Psoas muscle (tissue), 8 donors: ENCODE measurements at places on chromosomes 2 and 18.

DNA sequence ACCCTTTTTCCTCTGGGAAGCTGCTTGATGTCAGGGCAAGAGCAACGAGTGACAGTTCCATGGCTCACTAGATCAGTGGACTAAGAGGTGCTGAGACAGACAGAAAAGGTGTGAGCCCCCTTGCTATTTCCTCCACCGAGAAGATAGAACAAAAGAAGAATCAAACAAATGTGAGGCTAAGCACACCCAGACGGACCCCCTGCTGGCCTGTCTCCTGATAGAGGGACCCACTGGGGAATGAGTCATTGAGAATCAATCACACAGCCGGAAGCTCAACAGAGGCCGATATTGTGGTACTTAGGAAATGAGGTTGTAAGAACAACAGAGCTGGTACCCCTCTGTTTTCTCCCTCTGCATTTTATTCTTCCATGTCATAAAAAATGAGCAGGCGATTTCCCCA lies 89.8 kb upstream of the TEX51 start:
- no peak for DNase-seq

- no peak for DNase-seq
Observed at GRCh38 chr2:202778217-202778616, 93.3 kb downstream of the ICA1L start.

- no peak for DNase-seq
Observed at GRCh38 chr2:158518084-158518483, 61.3 kb downstream of the PKP4 start.

DNA sequence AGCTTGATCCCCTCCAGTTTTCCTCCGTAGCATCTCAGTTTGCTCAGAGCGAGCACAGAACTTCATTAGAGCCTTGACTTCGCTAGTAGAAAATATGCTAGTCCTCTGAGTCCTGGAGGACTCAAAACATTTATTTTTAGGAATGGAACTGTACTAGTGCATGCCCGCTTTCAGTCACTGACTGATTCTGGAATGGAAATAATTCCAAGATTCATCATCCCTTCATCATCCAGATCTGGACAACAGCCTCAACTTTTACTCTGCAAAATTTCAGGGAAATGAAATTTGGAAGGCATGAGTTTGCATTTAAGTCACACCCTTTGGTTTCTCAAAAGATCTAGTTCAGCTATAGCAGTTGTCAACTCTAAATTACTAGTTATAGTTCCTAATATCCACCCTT lies 304.6 kb downstream of the XIRP2 start:
- DNase-seq: no peak

GRCh38 chr2:227853204-227853629 lies 18.2 kb upstream of the DAW1 start:
- no peak for DNase-seq

GRCh38 chr2:104856973-104857261 lies 3.0 kb downstream of the POU3F3 start:
- no peak for DNase-seq

DNA sequence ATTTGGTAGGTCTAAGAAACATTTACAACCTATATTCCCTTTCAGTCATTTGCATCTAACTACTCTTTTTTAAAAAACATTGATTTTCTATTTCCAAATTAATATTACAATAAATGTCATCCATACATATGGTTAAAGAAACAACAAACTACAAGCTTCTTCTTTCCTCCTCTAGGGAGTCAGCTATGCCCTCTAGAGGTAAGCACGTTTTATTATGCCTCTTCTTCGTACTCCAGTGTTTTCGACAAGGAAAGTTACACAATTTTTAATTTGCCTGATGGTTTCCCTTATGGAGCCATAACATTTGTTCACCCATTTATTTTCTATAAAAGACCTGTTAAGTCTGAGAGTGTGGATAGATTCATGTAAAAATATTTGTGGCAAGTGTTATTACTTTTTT lies 183.4 kb upstream of the CDH7 start:
- DNase-seq: no peak

GRCh38 chr2:225766431-225766830 lies 366.9 kb downstream of the NYAP2 start:
- no peak for DNase-seq

- DNase-seq: no peak
Observed at GRCh38 chr2:15693926-15694588, 102.4 kb downstream of the DDX1 start.

GRCh38 chr18:68826121-68826520 lies 28.2 kb downstream of the CCDC102B start:
- DNase-seq: no peak

DNA sequence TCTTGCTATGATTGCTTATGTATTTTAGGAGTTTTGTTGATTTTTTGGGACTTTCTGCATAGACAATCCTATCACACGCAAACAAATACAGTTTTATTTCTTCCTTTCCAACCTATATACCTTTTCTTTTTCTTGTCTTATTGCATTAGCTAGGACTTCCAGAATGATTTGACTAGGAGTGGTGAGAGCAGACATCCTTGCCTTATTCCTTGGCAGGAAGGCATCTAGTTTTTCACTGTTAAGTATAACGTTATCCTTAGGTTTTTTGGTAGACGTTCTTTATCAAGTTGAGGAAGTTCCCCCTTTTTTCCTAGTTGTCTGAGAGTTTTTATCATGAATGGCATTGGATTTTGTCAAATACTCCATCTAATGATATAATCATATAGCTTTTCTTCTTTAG lies 25.8 kb downstream of the EHBP1 start:
- no peak for DNase-seq

DNA sequence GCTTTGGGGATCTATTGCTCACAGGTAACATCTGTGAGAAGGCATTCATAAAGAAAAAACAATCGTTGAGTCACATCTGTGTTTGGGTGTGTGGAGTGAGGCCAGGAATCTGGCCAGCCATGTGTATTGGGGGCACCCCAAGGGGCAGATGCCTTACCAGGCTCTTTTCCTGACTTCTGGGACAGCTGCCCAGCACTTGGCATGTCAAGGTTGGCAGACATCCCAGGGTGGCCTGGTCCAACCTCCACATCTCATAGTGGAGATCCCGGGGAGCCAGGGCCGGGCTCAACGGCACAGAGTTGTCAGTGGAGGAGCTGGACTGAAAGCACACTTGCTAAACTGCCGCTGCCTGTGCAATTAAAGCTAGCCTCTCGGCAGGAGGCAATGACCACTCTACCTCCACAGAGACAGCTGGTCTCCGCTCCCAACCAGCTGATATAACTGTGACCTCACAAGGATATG lies 75.3 kb upstream of the MGAT4A start:
- peak; percentile 29 for DNase-seq

DNA sequence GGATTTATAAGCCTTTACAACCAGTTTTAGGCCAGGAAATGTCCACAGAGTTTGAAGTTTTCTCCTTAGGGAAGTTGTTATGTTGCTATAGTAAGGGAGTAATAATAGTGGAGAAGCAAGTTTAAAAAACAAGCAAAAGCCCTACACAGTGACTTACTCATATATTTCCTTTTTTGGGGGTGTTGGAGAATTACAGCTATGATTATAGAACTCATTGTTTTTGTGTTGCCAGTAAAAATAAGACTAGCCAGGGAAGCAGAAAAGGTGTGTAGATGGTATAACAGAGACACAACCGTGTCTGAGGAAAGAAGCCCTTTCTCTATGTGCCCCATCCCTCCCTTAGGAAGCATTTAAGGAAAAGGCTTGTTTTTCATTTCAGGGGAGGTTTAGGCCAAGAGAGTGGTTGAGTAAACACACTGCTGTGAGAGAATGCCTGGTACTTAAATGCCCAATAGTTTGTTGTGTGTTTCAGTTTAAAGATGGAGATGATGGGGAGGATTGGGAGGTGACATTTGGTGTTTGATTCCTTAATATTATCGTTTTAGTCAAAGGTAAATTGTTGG lies 2.3 kb downstream of the VAPA start:
- DNase-seq: no peak

DNA sequence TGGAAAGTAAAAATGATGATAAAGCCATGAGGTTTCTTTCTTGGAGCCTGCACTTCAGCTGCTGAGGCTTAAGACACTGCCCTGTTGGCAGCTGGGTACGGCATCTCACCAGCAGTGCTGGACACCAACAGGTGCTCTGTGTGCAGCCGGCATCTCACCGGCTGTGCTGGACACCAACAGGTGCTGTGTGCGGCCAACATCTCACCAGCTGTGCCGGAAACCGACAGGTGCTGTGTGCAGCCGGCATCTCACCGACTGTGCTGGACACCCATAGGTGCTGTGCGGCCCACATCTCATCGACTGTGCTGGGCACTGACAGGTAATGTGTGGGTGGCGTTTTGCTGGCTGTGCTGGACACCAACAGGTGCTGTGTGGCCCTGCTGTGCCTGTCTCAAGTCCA lies 190.8 kb downstream of the TMEM18 start:
- no peak for DNase-seq

GRCh38 chr2:147368306-147368705 lies 476.5 kb upstream of the ACVR2A start:
- no peak for DNase-seq

DNA sequence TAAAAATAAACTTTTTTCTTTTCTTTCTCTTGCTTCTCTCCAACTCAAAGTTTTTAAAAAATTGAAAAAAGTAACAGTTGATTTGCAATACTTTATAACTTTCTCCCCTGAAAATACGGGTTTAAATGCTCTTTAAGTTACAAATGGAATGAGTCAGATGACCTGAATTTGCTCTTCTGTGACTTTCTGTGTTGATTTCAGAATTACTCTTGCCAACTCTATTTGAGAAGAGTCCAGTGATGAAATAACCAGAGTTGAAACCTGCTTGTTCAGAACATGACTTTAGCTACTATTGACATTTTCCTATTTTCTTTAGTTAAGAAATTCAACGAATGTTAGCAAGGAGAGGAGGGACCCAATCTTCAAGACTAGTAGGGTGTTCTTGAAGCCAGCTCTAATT lies 146.1 kb upstream of the ZSWIM2 start:
- DNase-seq: no peak

DNA sequence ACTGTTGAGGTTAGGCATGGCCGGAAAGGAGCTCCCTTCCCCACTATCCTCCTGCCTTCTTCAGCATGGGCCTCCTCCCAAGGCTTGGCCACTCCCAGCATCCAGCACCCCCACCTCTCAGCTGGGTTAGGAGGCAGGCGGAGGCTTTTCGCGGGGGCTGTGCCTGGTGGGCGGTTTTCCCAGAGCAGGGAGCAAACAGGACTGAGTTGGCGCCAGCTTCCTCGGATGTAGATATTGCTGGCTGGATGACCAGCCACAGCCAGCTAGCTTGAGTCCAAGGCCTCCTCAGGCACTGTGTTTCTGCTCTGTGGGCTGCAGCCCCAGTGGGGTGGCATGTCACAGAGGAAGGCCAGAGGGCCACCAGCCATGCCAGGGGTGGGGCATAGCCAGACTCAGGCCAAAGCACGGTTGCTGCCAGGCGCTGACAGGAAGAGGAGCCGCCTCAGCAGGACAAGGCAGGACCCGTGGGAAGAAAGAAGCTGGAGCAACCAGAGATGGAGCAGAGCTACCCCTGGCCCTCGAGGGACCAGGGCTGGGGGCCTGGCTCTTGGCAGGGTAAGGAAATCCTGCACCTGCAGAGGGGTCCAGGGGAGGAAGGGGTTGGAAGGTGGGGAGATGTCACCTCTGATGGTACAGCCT lies at the start of gene TCF23:
TSS of gene TCF23 (plus strand) at position 204 of the 639 bp plus-strand sequence. CDS start at position 334, 130 bp downstream.
- no peak for DNase-seq

DNA sequence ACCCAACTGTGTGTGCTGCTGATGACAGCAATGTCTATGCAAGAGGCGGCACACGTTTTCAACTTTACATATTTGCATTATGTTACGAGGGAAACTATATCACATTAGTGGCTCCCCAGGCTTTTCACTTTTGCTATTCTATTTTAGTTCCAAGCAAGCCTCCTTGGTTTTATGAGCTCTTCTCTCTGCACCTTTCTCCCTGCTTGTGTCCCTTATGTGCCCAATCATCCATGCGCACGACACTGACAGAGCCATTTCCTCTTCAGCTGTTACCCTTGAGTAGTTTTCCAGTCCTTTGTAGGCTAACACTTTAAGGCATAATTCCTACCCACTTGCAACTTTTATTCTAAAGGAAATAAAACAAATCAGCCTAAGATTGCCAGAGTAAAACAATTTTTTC lies 154.3 kb downstream of the TCF4 start:
- DNase-seq: no peak

DNA sequence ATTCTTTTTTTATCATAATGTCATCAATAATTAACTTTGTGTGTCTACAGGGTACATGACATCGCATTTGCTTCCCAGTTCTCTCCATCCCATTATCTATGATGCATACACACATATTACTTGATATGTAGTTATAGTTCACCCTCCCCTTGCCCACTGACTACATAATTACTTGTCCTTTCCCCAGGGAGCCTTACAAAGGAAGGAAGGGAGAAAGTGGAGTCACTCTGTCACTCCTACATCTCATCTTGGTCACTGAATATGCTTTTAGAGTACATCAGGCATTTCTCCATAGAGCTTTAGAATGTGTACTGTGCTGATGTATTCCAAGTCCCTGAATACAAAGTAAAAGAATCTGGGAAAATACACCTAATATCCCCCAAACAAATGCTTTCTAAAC lies 6.0 kb upstream of the DTNA start:
- no peak for DNase-seq

- DNase-seq: no peak
Observed at GRCh38 chr2:225841314-225841713, 441.8 kb downstream of the NYAP2 start.

GRCh38 chr2:95267458-95268210 lies 6.6 kb upstream of the PROM2 start:
- DNase-seq: no peak

GRCh38 chr2:56021579-56021978 lies 98.0 kb upstream of the EFEMP1 start:
- DNase-seq: no peak

DNA sequence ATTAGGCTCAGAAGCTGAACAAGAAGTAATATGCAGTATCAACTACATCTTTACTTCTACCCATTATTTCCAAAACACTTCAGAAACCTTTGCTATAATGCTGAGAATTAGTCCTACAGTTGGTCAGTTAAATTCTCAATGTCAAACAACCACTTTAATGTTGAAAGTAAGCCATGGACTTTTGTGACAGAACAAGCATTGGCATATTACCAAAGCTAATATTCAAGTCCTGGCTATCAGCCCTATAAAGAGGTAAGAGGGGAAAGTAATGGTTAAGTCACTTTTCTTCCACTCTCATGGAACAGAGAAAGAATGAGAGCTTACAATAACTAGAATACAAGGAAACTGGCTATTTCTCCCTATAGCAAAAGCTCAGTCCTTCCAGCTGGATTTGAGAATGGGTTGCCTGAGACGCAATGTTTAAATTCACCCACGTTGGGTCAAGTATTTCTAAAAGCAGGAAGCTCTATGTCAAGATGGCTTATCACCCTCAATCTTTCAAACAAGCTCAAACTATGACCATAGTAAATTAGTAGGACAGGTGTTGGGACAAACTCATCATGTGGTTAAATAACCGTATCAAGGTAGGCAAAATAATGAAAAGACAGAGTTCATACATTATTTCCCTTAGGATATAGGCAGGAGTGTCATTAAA lies 31.4 kb upstream of the MFSD6 start:
- DNase-seq: no peak
